ENCODE measurements at places on chromosomes 5 and 9.

DNA sequence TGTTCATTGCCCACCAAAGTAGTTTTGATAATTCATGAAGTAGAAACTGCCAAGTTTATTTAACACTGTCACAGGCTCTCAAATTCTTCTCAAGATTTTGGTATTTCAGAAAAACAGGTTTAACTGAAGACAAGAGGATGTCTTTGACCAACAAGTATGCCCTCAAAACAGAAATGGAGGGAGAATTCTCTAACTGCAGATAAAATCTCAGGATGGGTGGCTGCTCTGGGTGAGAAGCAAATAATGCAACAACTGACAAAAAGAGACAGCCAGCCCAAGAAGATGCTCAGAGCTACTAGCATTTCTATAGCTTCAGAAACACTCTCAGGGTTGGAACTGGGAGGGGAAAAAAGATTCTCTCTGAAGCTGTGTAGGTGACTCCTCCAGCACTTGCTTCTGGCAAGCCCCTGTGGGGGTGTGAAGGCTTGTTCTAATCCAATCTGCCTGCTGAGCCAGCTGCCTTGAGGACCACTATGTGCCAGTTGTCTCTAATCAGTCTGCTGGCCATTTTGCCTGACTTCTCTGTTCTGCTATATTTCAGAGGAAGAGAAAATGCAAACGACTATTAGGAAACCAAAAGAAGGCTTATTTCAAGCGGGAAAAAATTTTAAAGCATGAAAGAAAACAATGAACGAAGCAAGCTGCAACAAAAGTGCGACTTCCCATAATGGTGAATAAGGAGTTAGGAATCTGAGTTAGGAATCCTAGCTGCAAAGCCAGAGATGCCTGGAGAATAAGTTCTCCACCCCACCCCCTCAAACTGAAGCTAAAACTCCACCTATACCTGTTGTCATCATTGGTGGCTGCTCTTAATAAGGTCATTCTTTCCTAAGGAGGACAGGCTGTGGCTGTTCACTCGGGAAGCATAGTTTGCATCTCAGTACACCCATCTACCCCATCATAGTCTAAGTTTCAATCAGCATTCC lies 147.5 kb downstream of the GNAQ start:
- no peak for DNase-seq

DNA sequence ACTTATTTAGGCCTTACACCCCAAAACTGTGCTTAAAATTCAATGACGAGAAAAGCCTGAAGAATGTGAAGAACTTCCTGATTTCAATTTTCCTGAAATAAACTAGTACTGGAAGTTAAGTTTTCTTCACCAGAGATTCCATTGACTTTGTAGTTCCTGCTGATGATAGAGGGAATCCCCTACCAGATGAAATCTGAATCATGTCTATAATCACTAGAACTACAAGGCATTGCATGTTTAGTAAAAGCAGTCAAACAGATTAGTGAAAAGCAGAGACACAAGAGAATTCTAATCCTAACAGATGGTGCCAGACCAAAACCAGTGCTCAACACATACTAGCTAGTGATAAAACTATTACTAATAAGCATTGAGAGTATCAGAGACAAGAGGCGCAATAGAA lies 130.0 kb downstream of the PDE4D start:
- no peak for DNase-seq

DNA sequence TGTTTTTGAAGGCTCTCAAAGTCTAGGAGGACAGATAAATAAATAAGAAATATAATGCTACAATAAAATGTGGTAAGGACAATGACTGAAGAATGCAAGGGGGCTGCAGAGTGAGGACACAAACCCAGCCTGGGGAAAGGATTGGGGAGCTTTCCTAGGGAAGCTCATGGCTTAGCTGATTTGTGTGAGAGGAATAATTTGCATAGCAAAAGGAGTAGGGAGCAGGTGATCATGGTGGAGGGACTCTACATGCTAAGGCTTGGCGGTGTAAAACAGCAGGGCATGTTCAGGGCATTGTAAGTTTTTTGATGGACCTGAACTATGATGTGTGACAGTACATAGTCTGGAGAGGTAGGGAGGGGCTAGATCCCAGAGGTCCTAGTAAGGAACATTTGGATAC lies 49.5 kb upstream of the CLINT1 start:
- no peak for DNase-seq

DNA sequence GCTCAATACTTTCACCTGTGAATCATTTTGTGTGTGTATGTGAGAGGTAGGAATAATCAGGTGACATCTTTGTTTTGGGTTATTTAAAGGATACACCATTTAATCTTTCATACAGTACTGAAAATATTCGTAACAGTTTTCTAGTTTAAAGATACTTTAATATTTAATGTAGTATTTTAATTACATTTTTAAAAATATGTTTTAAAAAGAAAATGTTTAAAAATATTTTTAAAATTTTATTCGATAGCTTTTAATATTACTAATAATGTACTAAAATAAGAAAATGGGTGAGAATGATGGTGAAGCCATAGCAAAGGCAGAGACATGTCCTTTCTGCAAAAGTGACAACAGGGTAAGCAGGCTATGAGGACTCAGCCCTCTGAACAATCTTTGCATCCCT lies 56.3 kb upstream of the MEF2C start:
- no peak for DNase-seq

DNA sequence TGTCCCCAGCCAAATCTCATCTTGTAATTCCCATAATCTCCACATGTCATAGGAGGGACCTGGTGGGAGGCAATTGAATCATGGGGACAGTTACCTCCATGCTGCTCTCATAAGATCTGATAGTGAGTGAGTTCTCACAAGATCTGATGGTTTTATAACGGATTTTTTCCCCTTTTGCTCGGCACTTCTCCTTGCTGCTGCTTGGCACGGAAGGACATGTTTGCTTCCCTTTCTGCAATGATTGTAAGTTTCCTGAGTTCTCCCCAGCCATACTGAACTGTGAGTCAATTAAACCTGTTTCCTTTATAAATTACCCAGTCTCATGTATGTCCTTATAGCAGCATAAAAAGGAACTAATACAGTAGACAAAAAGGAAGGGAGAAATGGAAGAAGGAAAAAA lies 76.7 kb upstream of the CCNG1 start:
- DNase-seq = no peak

GRCh38 chr5:147508711-147509040 lies 1.2 kb downstream of the DPYSL3 start:
- DNase-seq = no peak

- no peak for DNase-seq
These were observed 49.2 kb downstream of the ESM1 start for GRCh38 chr5:54936201-54936600.

- DNase-seq = no peak
These were observed 3.9 kb downstream of the C9orf72 start for GRCh38 chr9:27569406-27569805.

Measured in activated T-cell treated with anti-CD3 and anti-CD28 coated beads for 1 hour (primary cell).